ENCODE measurements at places on chromosomes 3 and 15. TPM values are rescaled to one million over a fixed set of nuclear protein-coding genes. Genes with fewer than 3 reads are reported as not detected.

DNA sequence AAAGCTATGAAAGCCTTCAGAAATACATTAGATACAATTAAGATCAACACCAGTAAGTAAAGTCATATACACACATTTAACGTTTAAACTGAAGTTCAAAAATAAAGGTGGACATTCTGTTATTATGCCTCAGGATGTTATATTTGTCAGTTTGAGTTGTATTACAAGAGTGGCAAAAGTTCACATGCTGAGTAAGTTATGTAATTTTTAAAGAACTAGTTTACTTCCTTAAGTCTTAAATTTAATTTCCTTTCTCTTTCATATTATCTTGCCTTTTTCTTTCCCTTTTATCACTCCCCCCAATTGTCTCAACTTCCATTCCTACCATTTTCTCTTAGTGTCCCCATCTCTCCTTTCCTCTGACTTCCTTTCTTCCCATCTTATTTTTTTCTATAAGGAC lies 4.9 kb upstream of the GPR87 start:
- no peaks in the 10 kb centered on the region for H3K27me3 ChIP-seq
- no peak overlapping the region for H3K27ac ChIP-seq
- no peak overlapping the region for H3K4me3 ChIP-seq

The SHISA5 gene
- total RNA-seq: 110 TPM

GRCh38 chr3:191985691-191986090 lies 524.7 kb downstream of the PYDC2 start:
- DNase-seq: no peak
- H3K27ac ChIP-seq: no peak overlapping the region
- no peak overlapping the region for H3K4me3 ChIP-seq
- H3K36me3 ChIP-seq: no peaks in the 10 kb centered on the region

- H3K27me3 ChIP-seq: no peaks in the 10 kb centered on the region
- no peaks in the 10 kb centered on the region for H3K36me3 ChIP-seq
- no peaks in the 10 kb centered on the region for H3K4me1 ChIP-seq
These were observed 130.9 kb downstream of the ASB7 start for GRCh38 chr15:100733101-100733842.
